Esophagus squamous epithelium (tissue), 5 donors: ENCODE measurements at places on chromosomes 12 and 14.

DNA sequence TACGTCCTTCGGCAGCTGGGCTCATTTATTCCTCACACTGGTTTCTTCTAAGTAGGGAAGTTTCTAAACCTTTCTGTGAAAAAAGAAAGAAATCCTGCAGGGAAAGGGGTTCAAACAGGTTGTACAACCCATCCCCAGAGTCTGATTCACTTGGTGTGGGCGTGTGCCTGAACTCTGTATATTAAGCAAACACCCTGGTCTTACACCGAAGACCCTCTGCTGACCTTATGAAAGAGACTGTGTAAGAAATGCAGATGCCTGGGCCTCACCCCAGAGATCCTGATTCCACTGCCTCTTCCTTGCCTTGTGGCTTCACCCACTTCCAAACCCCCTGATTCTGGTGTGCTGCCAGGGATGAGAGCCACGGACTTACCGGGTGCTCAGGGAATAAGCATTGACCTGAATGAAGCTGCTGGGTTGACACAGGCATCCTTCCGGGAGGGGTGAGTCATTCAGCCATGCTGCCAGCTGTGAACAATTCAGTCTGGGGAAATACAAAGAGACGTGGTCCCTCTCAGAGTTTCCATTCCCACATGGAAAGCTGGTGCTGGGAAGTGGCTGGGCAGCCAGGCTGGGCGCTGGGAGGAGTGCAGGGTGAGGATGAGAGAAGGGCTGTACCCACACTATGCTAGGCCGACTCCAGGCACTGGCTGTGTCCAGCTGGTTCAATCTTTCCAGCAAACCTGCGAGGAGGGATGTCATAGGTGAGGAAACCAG is 26.5 kb upstream of the ACTN1 start:
- DNase-seq: no peak

- no peak for DNase-seq
Observed at GRCh38 chr12:57896115-57896433, 45.3 kb upstream of the ATP23 start.

- no peak for DNase-seq
Observed at GRCh38 chr12:105977236-105977635, 161.5 kb downstream of the NUAK1 start.

DNA sequence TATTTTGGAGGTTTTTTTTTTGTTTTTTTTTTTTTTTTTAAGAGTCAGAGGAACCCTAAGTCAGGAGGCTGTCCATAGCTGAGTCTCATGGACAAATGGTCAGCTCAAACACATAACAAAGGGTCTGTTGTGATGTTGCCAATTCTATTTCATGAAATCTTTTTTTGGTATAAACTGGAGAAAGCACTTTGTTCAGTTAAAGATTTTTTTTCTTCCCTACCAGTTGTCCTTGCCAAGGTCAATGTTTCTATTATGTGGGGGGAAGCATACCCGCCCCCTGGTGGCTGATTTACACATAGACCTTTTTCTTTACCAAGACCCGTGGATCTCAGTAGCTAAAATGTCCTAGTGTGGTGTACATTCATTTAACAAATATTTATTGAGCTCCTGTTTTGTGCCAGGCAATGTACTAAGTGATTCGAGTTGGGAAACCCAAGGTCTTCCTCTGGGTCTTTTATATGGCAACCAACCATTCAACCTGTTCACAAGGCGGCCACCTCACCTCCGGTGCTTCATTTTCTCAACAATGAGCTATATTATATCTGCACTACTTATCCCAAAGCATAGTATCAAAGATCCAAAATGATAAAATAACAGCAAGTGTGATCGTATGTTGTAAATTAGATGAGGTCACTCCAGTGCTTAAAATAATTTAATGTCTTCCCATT is 214.5 kb downstream of the PAH start:
- no peak for DNase-seq

GRCh38 chr12:66755727-66756395 is 77.0 kb upstream of the GRIP1 start:
- DNase-seq: no peak

DNA sequence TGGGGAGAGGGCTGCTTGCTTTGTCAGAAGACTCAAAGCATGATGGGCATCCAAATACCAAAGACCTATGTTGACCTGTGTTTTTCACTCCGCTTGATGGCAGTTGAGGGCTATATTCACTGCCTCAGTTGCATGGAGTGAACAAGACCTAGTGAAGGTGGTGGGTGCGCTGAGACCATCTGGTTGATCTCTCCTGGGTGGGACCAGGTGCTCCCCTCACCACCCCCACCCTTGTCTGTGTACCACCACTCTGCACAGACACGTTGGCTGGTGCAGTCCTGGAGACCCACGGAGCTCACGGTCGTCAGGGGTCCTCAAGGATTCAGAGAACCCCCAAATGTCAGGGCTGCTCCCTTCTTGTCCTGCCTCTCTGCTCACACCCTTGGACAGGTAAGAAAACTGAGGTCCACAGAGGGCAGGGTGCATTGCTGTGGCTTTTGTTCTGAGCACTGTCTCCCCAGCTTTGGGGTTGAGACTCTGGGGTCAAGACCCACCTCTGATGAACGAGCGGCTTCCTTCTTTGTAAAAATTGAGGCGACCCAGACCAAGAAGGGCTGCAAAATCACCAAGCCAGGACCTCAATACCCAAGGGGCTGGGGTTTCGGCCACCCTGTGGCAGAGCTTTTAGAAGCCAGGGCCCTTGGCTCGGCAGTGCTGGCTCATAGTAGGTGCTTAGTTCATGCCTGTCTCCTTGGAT is 166.3 kb upstream of the RTL1 start:
- DNase-seq: no peak

- no peak for DNase-seq
Observed at GRCh38 chr12:3313675-3314663, 177.0 kb upstream of the PRMT8 start.

DNA sequence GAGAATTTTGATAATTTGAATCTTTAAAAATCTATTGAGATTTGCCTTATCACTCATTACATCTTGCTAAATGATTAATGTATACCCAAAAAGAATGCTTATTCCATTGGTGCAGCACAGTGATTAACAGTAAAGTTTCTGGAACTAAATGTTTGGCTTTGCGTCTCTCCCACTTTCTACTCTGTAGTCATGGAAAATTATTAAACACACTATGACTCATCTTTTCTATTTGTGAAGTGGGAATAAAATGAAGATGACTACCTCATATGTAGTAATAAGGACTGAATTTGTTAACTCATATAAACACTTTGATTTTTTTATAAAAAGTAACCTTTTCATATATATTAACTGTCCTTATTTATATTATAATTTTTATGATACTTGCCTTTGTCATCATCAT is 118.1 kb downstream of the RERGL start:
- DNase-seq: no peak

- no peak for DNase-seq
Observed at GRCh38 chr14:89805501-89805900, 149.0 kb downstream of the EFCAB11 start.

GRCh38 chr12:100826323-100826722 is 31.7 kb downstream of the ANO4 start:
- DNase-seq: no peak

DNA sequence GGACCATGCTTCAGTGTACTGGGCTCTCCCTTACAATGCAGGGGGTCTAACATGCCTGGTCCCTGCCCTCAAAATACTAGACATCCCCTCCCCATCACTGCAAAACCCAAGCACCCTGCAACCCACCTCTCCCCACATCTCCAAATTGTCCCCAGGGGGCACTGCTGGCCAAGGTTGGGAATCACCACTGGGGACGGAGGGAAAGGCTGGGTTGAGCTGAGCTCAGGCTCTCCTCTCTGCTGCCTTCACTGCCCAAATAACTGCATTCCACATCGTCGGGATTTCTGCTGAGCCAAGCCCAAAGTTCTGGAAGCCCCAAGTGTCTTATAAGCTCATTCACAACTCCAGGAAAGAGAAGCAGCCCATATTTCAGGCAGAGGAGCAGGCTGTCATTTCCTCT is 69.6 kb downstream of the NT5DC3 start:
- no peak for DNase-seq

DNA sequence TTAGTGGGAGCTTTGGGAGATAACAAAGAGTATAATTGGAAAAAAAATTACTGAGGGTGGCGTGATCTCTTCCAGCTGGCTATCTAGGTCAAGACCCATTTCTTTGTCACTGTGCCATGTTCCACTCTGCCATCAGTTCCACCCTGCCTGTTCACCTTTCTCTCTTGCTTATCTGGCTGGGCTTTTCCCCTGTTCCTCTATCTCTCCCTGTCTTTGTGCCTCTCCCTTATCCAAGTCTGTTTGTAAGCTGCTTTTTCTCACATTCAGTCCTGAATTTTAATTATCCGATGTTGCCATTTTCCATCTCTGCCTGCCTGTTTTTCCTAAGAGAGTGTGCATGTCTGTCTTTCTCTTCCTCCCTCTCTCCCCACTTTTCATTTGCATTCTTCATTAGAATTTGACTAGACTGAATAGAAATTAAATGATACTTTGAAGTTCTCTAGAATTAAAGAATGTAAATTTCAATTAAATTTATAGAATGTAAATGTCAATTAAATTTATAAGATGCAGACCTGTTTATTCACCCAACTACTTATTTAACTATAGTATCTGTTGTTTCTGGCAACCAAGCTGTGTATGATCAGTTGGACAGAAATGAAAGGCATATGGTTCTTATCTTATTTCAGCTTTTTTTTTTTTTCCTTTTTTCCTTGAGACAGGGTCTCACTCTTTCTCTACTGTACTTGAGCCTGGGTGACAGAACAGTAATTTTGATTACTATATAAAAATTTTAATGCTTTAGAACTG is 40.9 kb upstream of the A2ML1 start:
- no peak for DNase-seq
